ENCODE measurements at places on chromosomes 5 and 9.

DNA sequence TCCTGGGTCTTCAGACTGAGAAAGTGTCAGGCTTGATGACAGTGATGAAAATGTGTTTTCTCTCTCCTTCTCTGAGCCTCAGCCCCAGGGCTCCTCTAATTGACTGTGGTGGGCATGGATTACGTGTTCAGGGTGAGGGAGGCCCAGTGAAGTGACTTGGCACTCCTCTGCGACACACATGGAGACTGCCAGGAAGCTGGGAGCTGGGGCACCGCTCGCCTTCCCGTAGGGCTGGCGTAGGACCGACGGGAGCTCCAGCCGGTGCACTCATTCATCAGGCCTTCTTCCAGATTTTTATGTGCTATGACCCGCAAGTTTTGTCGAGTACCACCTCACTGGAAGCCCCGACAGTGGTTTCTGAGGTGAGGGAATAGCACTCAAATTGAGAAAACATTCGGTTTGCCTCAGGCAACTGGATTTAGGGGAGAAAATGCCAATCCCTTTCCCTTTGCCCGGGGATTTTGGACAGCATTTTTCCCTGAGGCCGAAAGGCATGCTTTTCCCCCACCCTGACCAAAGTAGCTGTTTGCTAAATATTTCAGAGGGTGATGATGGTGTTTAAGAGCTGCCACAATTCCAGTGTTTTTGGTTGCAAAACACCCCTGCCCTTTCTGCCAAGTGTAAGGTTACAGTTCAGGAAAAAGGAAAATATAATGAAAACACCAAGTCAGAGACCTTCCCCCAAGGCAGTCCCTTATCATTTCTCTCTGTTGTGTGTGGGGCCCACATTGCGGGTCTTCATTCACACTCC is 83.7 kb downstream of the PCSK5 start:
- DNase-seq = no peak

DNA sequence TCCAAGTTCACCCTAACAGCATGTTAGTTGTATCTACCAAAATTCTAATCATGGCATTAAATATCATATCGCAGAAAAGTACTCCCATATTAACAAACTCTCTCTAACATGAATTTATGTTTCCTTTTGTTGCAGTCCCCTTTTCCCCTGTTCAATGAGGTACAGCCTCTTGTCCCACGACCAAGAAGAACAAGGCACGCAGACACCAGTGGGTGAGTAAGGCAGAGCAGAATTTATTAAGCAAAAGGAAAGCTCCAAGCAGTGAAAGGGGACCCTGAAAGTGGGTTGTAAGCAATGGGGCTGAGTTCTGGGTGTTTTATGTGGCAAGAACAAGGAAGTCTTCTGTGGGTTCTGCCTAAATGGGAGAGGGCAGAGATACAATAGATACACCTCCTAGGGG is 183.5 kb downstream of the LURAP1L start:
- DNase-seq = no peak

GRCh38 chr5:39501397-39501796 is 76.6 kb upstream of the DAB2 start:
- no peak for DNase-seq

- DNase-seq = peak; percentile 56
Measured at GRCh38 chr5:148910686-148911361, 84.4 kb downstream of the ADRB2 start.

DNA sequence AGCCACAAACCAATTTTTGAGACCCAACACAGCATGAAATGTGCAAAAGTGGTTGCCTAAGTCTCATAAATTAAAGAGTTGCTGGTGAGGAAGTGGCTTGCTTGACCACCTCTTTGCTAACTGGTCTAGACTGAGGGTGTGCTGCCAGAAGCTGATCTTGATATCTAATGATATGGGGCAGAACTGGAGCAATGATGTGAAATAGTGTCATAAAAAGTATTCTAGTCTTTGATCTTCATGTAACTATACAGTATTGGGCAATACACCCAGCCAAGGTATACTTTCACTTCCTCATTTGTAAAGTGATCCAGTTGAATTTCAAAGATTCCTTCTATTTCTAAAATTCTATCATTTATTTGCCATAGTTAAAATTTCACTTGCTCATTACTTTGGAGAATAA is 5.9 kb upstream of the YTHDC2 start:
- no peak for DNase-seq

GRCh38 chr5:138065102-138065501 is 18.7 kb upstream of the WNT8A start:
- no peak for DNase-seq

DNA sequence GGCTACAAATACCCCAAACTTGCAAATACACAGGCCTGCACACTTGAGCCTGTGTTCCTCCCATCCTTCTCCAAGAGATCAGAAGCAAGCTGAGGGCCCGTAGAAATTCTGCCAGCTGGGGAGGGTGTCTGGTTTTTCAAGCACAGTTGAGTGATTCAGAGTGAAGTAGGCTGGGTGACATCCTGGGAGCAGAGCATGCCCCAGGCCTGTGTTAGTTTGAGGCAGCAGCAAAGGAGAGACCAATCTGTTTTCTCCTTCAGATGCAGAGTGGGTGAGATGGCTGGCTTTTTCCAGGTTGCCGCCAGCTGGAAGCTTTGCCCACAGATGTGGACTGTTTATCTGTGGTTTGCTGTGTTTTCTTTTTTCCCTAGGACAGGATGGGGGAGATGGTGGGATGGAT is 63.1 kb downstream of the RCL1 start:
- no peak for DNase-seq

- no peak for DNase-seq
Measured at GRCh38 chr5:179319123-179319522, 26.1 kb downstream of the ADAMTS2 start.

DNA sequence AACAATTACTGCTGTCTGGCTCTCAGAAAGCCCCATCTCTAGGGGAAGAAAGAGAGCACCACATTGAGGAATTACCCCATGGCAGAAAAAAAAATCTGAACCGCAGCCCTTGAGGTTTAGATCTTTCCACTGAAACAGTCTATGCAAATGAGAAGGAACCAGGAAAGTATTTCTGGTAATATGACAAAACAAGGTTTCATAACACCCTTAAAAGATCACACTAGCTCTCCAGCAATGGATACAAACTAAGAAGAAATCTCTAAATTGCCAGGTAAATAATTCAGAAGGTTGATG is 427.1 kb downstream of the PRELID2 start:
- DNase-seq = no peak

GRCh38 chr5:115496936-115497576 is 47.5 kb downstream of the FEM1C start:
- DNase-seq = no peak

DNA sequence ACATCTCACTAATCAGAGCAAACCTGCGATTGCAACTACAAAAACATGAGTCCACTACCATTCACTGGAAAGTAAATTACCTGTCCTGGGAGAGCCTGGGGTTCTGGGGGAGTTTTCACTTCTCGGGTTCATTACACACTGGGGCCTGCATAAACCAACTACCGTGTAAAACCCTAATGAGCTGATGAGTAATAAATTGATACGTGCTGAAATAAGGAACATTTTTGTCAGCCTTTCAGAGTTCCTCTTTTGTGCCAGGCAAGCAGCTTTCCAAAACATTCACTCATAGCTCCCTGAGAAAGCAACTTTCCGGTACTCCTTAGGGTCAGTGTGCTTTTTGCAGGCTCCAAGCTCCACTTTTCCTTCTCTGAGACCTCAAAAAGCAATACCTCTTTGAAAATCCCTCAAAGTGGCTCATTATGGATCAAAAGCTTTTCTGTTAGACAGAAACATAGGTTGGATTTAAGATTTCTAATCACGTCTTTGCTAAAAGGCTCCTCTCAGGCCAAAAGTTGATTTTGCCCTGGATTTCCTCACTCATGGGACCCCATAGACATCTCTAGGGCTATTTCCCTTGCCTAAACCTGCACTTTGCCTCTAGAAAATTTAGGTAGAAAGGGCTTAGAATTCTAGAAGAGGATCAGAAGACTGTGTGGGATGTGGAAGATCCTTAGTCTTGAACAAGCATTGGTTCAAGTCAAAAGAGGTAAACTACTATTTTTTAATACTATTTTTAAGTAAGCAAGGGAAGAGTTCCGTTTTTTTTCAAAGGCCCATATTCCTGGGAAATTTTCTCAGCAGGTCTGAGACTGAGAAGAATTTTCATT is 74.8 kb downstream of the ST8SIA4 start:
- DNase-seq = peak; percentile 76

DNA sequence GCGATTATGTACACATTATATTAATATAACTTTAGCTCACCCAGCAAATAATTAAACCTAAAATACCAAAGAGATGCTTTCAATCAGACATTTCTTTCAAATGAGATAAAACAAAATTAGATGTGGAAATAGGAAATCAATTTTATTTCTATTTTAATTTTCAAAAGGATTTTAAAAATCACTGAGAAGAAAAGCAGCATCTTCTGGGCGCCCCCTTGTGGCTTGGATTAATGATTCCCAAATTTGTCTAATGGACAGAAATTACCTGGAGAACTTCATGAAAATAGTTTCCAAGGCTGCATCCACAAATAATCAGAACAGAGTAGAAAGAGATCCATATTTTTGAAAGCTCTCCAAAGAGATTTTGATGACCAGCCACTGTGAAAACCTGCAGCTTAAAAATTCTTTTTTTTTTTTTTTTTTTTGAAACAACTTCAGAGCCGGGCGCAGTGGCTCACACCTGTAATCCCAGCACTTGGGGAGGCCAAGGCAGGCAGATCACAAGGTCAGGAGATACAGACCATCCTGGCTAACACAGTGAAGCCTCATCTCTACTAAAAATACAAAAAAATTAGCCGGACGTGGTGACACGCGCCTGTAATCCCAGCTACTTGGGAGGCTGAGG is 50.9 kb upstream of the CEMIP2 start:
- DNase-seq = peak; percentile 67

DNA sequence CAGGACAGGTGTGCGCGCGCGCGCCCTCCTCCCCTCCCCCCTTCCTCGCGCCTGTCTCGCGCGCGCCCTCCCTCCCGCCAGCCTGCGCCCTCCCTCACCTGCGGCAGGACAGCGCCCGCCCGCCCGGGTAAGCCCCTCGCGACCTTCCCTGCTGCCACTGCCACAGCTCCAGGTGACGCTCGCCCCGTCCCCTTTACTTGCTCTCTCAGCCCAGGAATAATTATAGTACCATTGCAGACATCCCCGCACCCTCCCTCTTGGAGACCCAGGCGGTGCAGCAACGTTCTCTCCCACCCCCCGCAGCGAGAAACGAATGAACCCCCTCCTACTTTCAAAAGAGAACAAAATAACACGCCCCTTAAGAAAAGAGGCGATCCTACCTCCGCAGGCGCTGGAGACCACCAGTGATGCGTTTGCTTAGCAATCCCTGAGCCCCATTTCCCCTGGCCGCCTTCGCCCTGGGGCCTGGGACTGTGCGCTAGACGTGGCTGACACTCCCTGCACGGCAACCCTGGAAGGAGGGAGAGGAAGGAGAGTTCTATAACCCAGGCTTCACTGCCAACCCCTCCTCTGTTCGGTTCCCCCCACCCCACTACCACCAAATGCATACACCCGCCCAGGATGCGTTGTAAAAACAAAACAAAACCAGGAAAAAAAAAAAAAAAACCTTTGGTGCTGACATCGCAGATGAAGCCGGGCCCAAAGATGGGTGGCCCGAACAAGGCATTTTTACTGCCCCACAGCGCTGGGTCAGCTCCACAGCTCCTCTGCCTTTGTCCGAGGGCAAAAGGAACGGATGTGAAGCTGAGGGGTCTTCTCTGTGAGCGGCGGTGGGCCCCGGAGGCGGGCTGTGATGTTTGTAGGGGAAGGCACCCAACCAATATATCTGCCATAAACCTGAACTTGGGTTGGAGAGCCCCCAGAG is 5.6 kb upstream of the PURA start:
- no peak for DNase-seq

GRCh38 chr5:195401-196160 is 4.3 kb downstream of the LRRC14B start:
- DNase-seq = peak; percentile 4

GRCh38 chr9:116160676-116161571 is 7.3 kb downstream of the PAPPA start:
- no peak for DNase-seq

DNA sequence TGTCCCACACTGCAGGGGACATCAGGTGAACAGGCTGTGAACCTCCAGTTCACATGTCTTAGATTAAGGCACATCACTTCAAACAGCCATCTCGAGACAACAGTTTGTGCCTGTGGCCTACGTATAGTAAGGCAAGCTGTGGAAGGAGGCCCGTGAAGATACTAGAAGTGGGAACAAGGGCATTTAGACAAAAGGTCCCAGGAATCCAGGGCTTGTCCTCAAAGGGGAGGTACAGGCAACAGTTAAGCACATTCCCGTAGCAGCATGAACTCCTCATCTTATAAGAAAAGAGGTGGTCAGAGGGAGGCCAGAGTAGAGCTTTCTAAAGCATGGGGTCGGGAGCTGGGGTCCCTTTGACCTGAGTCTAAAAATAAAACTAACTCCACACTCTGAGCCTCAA is 122.5 kb upstream of the TRPM3 start:
- DNase-seq = no peak

DNA sequence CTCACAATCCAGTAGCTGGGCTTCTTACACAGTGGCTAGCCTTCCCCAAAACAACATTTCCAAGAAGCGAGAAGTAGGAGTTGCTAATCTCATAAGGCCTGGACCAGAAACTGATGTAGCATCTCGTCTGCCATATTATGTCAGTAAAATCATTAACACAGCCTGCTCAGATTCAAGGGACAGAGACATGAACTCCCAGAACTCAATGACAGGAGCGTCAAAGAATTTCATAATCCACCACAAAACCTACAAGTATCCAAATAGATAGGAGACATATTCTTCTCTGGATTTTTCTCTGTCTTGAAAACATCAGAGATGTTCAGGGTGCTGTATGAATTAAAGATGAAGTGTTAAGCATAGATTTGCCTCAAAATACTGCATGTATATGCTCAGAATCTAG is 457.6 kb upstream of the ACTBL2 start:
- DNase-seq = no peak

- no peak for DNase-seq
Measured at GRCh38 chr9:17160327-17160726, 25.5 kb downstream of the CNTLN start.

GRCh38 chr5:1055896-1056610 is 47.5 kb downstream of the NKD2 start:
- DNase-seq = no peak

DNA sequence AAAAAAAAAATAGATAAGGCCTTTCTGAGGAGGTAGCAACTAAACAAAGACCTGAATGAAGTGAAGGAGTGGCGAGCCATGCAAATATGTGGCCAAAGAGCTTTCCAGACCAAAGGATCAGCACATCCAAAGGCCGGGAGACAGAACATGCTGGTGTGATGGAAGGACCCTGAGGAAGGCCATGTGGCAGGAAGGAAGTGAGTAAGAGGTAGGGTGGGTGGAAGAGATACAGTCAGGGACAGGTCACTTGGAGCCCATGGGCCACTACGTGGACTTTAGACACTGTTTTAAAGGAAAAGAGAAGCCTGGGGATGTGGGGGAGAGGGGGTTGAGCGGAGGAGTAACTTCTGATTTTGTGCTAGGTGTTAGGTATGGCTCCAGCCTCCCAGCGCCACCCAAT is 31.3 kb downstream of the SPRY4 start:
- DNase-seq = peak; percentile 4

DNA sequence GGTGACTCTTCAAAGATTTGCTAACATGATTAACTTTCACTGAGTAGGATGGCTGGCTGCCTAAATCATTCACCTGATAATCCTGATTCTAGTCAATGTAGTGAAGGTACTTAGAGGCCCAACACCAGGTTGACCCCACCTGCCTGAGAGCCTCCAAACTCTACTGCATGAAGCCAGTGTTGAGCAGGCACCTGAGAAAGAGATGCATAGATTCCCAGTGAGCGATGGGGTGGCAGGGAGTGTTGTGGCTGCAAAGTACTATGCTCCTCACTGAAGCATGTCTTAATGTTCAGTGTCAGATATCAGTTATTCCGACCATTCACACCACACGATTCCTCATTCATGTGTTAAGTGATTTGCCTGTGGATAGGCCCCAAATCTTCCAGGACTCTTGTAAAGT is 804.4 kb downstream of the TLE4 start:
- no peak for DNase-seq

Data from inflammatory macrophage treated with lipopolysaccharide for 1 hour (primary cell).